ENCODE measurements at places on chromosomes 4 and X. TPM values are rescaled to one million over a fixed set of nuclear protein-coding genes. Genes with fewer than 3 reads are reported as not detected.

MAGEE1 gene
- 8.6 TPM for total RNA-seq

GRCh38 chr4:144014808-144015207 lies 4.4 kb downstream of the GYPB start:
- no peak for DNase-seq

GRCh38 chrX:121570072-121570841 lies 522.8 kb downstream of the GLUD2 start:
- no peak for DNase-seq

GABRG1 gene
- 22.3 TPM for total RNA-seq

PTTG2 gene
- total RNA-seq, result 1.00 TPM
